ENCODE measurements at places on chromosomes 12 and 14.
A peak's percentile ranks its signal among the peaks of the same experiment; 100 is the strongest.

DNA sequence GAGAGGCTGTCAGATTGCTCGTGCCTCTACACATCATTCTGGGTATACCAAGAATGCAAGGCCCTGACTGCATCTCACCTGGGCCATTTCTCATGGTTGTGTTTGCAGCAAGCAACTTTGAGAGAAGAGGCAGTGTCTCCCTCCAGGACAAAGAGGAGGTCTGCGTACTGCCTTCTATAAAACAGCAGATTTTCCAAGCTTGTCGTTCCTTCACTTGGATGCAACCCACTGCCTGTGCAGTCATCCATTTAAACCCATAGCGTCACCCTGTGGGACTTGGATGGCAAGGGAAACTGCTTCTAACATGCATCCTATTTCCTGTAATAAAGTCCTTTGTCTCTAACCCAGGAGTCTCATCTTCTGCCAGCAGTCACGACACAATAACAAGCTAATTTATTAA, 1.3 kb downstream of the POMT2 start:
- no peak for DNase-seq

GRCh38 chr12:126369487-126370463, 1304.5 kb downstream of the AACS start:
- no peak for DNase-seq

GRCh38 chr12:102249079-102249841, 51.6 kb upstream of the PMCH start:
- no peak for DNase-seq

DNA sequence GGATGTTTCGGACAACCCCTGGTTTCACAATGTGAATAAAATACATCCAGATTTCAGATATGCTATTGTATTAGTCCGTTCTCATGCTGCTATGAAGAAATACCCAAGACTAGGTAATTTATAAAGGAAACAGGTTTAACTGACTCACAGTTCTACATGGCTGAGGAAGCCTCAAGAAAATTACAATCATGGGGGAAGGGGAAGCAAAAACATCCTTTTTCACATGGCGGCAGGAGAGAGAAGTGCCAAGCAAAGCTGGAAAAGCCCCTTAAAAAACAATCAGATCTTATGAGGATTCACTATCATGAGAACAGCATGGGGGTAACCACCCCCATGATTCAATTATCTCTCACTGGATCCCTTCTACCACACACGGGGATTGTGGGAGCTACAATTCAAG, 451.7 kb downstream of the MDGA2 start:
- no peak for DNase-seq

DNA sequence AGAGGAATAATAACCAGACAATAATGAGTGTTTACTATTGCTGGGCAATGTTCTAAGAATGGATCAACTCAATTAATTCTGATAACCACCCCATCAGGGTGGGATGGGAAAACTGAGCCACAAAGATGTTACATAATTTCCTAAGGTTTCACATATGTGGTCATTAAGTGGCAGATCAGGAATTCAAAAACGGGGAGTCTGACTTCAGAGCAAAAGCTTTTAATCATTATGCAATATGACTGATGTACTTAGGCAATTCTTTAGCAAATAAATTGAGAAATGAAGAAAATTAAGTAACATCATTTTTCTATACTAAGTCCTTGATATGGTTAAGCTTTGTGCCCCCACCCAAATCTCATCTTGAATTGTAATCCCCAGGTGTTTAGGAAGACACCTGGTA, 53.4 kb downstream of the PLCZ1 start:
- no peak for DNase-seq

- peak; percentile 75 for DNase-seq
These were observed 2.4 kb downstream of the ABCB9 start for GRCh38 chr12:122963941-122964265.

All from D341Med (cell line).